ENCODE measurements at places on chromosomes 11 and 22.
A peak's percentile ranks its signal among the peaks of the same experiment; 100 is the strongest.

DNA sequence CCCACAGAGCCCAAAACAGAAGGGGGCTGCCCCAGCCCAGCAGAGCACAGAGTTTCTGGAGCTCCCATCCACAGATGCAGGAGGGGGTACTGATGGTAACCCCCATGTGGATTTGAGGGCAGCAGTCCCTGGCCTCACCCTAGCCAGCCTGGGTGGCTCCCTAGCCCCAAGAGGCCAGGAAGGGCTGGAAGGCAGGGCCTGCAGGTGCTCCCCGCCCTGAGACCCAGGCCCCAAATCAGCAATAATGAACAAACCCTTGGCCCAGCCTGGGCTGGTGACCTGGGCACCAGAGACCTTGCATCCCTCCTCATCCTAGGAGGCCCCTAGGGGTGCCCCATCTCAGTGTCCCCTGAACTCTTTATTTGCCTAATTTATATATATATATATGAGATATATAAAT lies 61.6 kb downstream of the MORC2 start:
- no peak for DNase-seq

GRCh38 chr11:44813401-44813800 lies 86.6 kb downstream of the TSPAN18 start:
- DNase-seq: no peak

DNA sequence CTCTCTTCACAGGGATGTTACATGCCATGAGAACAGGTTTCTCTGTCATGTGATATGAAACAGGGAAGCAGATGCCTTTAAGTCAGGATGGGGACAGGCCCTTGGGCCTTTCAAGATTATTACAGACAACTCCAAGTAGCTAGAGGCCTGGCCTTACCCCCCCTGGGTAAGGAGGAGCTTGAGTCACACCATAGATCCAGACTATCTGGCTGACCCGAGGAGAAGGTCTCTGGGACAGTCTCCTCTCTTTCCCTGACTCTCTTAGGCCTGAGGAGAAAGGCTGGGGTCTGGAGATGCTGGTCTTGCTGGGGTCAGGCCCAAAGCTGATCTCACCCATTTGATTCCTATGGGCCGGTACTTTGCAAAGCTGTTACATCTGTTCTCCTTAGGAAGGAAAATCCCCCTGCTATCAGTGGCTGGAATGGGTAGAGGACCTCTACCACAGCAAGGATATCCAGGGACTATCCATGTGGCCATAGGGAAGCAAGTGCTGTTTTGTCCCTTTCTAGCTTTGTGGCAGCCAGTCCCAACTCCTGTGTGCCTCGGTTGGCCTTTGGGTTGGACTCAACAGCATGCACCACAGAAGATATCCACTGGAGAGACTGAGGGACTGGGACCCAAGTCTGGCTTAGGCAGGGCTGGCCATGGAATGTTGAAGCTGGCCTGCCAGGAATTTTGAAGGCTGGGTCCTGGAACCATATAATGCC lies 25.2 kb downstream of the RELT start:
- DNase-seq: no peak

- no peak for DNase-seq
Measured at GRCh38 chr11:101435408-101435973, 148.3 kb downstream of the TRPC6 start.

DNA sequence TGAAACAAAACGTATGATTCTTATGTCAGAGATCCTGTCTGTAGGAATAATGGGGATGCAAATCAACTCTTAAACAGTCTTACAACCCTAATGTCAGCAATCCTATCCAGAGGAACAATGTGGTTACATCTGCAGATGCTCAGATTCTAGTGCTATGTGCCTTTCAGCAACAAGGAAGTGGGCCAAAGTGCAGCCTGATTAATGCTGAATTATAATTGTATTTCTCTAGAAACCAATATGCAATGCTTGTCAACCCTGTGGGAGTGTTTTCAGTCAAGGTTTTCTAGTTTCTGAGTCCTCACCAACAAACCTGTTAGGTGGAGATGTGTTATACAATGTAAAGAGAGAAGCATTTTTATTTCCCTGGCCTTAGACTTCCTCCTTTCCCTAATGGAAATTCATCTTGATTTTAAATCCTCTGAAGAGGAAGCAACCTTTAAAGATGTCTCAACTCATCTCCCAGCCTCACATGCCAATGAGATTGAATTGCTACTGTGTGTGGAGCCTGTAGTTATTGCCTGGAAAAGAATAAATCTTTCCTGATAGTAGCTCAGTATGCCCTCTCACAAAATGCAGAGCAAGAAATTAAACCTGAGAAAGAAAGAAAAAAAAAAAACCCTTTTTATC lies 26.2 kb upstream of the TMEM123 start:
- DNase-seq: no peak

- no peak for DNase-seq
Measured at GRCh38 chr11:126525702-126526101, 170.2 kb downstream of the ST3GAL4 start.

DNA sequence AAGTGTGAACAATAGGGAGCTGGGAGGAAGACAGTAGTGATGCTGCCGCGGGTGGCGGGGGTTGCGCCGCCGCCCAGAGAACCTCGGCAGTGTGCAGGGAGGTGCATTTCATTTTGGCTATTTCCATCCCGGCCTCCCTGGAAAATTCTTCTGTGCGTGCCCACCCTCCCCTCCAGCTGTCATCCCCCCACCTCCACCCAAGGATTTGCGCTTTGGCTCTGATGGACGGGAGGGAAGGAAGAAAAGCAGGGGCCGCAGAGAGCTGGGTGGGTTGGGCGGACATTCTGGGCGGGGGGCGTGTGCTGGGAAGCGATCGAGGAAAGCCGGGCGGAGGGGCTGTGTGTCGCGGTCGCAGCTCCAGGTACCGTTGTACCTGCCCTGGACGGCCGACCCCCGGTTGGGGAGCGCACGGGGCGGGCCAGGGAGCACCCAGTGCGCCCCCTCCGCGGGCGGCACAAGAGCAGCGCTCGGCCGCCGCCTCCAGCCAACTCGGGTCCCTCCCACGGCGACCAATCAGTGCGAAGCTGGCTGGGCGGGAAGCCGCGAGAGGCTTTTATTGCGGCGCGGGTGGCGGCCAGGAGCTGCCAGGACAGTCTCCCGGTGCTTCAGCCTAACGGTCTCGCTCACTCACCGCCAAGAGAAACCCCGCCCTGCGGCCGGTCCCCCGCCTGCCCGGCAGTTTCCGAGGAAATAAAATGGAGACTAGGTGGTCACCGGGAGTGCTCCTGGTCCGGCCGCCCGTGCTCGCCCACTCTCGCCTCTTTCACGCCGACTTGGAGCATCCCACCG lies 1.6 kb downstream of the NCAM1 start:
- DNase-seq: no peak

DNA sequence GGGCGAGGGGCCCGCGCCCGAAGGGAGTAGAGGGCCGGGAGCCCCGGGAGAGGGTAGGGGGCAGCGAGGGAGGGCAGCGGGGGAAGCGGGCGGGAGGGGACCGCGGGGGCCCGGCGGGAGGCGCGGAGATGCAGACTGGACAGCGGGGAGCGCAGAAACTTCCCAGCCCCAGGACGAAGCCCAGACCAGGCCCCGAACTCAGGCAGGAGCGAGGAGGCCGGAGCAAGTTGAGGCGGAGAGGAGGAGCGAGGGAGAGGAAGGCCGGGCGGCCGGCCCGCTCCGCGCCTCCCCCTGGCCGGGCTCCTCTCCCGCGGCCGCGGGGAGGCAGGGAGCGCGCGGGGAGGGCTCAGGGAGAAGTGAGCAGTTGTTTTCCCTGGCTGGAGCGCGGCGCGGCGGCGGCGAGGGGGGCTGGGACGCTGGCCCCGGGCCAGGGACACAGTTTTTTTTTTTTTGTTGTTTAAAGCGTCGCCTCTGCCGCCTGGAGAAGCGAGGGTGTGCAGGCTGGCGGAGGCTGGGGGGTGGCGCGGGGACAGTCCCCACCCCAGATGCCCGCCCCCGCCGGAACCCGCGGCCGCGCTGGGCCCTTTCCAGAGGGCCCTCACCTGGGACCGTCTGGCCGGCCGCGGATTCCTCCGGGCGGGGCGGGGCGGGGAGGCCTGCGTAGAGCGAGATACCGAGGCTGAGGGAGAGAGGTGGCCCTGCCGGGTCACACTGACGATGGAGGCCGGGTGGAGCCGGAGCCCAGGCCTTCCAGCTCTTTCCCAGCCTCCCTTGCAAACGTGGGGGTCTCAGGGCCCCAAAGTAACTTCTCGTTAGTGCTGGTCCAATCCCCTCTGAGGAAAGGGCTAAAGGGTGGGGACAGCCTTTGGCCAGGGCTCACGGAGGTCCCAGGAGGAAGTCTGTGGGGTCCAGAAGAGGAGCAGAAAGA lies at the start of gene LTBP3:
LTBP3 (minus strand) TSS at position 358 of the 928 bp plus-strand sequence. CDS start 400 bp downstream, outside the sequence.
- DNase-seq: no peak

DNA sequence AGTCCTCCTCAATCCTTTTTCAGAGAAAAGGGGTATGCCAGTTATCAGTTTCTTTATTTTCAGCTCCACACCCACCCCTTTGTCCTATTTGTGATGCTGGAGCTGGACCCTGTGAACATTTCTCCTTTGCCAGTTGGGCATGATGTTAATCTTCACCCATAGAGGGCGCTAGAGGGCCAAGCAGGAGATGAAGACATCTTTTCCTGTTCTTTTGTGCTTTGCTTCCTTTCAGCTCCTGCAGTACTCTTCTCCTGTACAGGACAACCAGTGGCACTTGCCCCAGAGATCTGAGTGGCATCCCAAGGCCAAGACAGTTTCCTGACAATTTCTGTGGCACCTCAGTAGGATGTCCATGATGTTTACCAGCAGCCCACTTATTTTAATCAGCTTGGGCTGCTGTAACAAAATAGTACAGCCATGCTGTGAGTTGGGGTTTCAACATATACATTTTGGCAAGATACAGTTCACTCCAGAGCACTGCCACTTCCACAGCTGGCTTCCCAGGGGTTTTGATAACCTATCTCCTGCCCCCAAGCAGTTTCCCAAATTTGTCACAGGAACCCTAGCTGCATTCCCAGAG lies 4.6 kb downstream of the SAA2 start:
- DNase-seq: peak; percentile 85

- DNase-seq: no peak
Measured at GRCh38 chr11:1924646-1925372, 5.3 kb downstream of the TNNT3 start.

DNA sequence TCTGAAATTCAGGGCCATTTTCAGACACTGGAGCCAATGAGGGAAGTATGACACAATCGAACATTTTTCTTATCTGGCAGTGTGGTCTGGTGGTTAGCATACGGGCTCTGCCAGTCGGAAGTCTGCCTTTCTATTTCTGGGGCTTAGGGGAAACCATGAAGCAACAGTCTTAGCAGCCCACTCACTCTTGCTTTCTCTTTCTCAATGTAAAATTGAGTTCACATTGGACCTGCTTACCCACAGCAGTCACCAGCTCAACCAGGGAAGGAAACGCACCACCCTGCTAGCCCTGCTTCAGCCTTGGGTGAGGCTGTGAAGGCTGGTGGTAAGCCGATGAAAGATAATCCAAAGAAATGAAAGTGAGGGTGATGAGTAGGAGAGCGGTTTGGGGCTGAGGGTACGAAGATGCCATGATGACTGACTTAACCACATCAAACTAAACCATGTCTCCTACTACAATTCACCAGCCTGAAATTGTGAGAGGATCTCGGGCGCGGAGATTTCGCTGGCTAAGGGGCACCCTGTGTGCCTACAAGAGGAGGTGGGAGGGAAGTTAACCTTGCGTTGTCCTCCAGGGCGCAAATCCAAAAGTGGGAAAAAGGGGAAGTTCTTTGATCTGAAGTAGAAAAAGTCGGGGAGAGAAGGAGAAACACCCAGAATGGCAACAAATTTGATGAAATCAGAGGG lies 2.0 kb upstream of the LMO2 start:
- DNase-seq: peak; percentile 86

DNA sequence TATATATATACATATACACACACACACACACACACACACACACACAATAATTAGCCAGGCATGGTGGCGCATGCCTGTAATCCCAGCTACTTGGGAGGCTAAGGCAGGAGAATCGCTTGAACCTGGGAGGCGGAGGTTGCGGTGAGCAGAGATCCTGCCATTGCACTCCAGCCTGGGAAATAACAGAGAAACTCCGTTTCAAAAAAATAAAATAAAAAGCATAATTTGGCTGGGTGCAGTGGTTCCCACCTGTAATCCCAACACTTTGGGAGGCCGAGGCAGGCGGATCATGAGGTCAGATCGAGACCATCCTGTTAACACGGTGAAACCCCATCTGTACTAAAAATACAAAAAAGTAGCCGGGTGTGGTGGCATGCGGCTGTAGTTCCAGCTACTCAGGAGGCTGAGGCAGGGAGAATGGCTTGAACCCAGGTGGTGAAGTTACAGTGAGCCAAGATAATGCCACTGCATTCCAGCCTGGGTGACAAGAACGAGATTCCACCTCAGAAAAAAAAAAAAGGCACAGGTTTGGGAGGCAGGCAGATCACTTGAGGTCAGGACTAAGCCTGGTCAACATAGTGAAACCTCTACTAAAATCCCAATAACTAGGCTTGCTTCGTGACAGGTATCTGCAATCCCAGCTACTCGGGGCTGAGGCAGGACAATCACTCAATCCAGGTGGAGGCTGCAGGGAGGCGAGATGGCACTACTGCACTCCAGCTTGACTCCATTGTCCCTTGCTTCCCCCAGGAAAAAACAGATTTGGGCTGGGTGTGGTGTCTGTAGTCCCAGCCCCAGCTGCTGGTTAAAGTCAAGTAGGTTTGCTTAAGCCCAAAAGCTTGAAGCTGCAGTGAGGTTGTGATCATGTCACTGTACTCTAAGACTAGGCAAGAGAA lies 11.8 kb upstream of the WDR74 start:
- peak; percentile 61 for DNase-seq

DNA sequence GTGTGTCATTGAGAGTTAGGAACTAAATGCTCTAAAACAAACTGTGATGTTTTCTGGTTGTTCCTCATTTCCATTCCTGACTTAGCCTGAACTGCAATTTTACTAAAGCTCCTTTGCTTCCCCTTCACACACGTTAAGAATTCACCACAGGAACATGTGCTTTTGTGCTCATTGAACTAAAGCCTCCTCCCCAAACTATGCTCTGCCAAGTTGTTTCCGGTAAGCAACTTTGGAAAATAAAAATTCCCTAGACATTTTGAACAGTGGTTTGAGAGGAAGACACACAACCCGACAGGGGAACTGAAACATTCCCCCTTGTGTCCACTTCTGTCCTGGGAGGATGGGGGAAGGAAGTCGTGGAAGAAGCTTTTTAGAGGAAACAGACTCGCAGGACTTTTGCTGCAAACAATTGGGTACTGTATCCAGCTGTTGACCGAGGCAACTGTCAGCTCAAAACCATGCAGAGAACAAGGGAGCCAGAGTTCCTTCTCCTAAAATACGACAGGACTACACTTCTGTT lies 66.9 kb downstream of the GAB2 start:
- DNase-seq: no peak

DNA sequence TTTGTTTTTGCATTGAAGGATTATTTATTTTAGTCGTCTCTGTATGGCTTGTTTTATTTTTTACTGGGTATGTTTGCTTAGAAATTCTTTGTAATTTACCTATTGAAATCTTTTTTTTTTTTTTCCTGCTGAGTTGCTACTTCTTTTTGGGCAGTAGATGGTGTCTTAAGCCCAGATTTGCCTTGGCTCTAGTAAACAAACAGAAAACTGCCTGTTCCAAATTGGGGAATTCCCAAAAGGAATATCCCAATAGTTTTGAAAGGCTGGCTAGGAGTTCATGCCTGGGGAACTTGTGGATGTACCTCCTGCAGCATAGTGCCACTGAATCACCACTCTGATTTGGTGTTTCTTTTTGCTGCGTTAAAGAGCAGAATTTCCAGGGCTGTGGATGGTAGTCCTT lies 17.7 kb downstream of the PAMR1 start:
- DNase-seq: no peak

Data from activated CD4-positive, alpha-beta T cell treated with anti-CD3 and anti-CD28 coated beads, Interleukin-2, Interleukin-4, amounts not matched to agents 100 ng/mL and 50 ng/mL, durations not matched to agents 16 hours and 8 hours (primary cell).